Osteoblast (primary cell): ENCODE measurements at places on chromosomes 5 and 9. TPM values are rescaled to one million over a fixed set of nuclear protein-coding genes. Genes with fewer than 3 reads are reported as not detected.

Gene FSTL4
- total RNA-seq, result not detected in 2 replicates

Gene ORM2
- total RNA-seq, result not detected in 2 replicates

Gene SIL1
- 60.7 and 65.1 TPM in 2 replicates for total RNA-seq

Gene BTNL9
- not detected in 2 replicates for total RNA-seq

Gene PTAR1
- total RNA-seq, result 66.6 and 67.2 TPM in 2 replicates

Gene SH3PXD2B
- total RNA-seq, result 58.3 and 59.2 TPM in 2 replicates

Gene LCN15
- total RNA-seq, result not detected in 2 replicates

Gene MARCOL
- not detected in 2 replicates for total RNA-seq

Gene INSL6
- not detected in 2 replicates for total RNA-seq

Gene SMIM33
- not detected in 2 replicates for total RNA-seq

Gene CDKN2A
- 32.1 and 37.6 TPM in 2 replicates for total RNA-seq

Gene TAF9
- total RNA-seq, result 84.7 and 85.2 TPM in 2 replicates

Gene SPARC
- 4,046 and 4,600 TPM in 2 replicates for total RNA-seq

Gene C9
- 0.36 TPM in 1 of 2 replicates, not detected in the other for total RNA-seq

Gene NUTM2F
- total RNA-seq, result not detected in 2 replicates

Gene CBY3
- not detected in 2 replicates for total RNA-seq

Gene CENPK
- total RNA-seq, result 8.5 and 11.9 TPM in 2 replicates

Gene CER1
- total RNA-seq, result not detected in 2 replicates

Gene FOXB2
- total RNA-seq, result not detected in 2 replicates

Gene PRDM12
- not detected in 2 replicates for total RNA-seq

Gene SLC6A18
- not detected in 2 replicates for total RNA-seq

Gene PROB1
- total RNA-seq, result 1.1 and 1.2 TPM in 2 replicates

Gene PCDHA6
- 0.88 and 1.1 TPM in 2 replicates for total RNA-seq

Gene GABBR2
- under 0.01 and 0.88 TPM in 2 replicates for total RNA-seq

Gene DMRTA1
- total RNA-seq, result 4.3 and 5.3 TPM in 2 replicates

Gene CSF1R
- total RNA-seq, result 0.36 and 0.88 TPM in 2 replicates

Gene TXNDC15
- total RNA-seq, result 87.2 and 91.1 TPM in 2 replicates
